COLO829 (cell line): ENCODE measurements at places on chromosomes 12 and 14.

GRCh38 chr14:89240414-89240813 is 176.6 kb downstream of the FOXN3 start:
- DNase-seq = no peak

GRCh38 chr14:54572316-54572715 is 5.4 kb downstream of the SAMD4A start:
- DNase-seq = no peak

DNA sequence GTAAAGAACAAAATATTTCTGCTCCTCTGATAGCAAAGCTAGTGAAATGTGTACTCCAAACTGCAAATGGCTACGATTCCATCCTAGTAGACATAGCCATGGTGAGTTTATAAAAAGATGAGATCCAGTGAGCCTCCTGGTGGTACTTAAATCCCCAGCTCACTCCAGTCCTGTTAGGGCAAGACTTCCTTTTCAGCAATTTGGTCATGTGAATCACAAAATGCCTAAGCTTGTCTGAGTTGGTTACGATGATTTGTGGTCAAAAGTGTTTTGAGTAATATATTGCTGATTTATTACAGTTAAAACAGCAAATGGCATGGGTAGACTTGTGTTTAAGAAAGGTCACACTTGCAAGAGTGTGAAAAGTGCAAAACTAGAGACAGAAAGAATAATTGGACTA is 102.7 kb upstream of the NAV3 start:
- no peak for DNase-seq

GRCh38 chr14:95500772-95501401 is 15.6 kb downstream of the SYNE3 start:
- peak; percentile 72 for DNase-seq

GRCh38 chr12:76836633-76837032 is 42.2 kb downstream of the CSRP2 start:
- DNase-seq = no peak

GRCh38 chr12:76192416-76192815 is 107.9 kb upstream of the NAP1L1 start:
- DNase-seq = no peak

DNA sequence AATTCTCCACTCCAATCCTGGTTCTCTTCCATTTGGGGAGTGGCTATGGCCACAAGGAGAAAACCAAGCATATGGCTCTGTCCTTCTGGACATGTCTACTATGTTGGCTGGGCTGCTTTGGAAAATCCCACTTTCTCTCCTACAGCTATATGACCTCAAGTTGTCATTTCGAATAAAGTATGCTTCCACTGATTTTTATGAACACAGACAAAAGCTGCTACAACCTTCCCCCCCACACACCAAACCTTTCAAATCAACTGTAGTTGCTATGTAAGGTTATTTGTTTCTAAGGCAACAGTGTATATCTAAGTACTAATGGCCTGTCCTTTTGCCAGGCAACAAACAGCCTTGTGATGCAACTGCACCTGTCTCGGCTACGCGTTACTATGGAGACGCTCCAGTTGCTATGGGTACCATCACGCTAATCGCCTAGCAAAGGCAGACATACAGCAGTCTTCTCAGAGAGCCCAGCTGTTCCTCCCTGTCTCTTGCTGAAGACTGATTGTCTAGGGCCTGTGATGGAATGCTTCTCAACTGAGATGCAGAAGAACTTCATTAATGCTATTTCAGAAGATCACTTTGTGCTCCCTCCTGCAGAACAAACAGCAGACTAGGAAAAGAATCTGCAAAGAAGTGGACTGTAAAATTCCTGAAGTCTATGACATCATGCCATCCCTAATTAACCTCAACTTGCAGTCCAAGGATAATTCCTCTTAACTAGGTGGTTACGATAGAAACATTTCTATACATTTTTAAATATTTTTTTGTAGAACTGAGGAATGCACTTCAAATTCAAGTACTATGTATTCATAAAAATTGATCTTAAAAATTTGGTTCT is 67.6 kb downstream of the FOXN3 start:
- DNase-seq = no peak

DNA sequence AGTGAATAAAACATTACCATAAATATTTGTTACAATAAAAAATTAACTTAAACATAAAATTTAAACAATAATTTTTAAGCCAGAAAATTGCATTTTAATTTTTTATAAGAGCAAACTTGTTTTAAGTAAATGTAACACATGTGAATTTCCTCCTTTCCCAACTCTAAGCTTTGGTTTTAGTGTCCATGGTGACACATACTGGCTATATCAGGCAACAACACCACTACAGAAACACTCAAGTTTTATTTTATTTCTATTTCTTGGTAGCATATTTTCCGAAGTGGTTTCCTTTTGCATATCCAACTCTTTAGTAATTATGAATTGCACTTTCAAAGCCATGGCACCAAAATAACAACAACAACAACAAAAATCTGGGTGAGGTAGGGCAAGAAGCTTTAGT is 2.2 kb downstream of the NELL2 start:
- no peak for DNase-seq

DNA sequence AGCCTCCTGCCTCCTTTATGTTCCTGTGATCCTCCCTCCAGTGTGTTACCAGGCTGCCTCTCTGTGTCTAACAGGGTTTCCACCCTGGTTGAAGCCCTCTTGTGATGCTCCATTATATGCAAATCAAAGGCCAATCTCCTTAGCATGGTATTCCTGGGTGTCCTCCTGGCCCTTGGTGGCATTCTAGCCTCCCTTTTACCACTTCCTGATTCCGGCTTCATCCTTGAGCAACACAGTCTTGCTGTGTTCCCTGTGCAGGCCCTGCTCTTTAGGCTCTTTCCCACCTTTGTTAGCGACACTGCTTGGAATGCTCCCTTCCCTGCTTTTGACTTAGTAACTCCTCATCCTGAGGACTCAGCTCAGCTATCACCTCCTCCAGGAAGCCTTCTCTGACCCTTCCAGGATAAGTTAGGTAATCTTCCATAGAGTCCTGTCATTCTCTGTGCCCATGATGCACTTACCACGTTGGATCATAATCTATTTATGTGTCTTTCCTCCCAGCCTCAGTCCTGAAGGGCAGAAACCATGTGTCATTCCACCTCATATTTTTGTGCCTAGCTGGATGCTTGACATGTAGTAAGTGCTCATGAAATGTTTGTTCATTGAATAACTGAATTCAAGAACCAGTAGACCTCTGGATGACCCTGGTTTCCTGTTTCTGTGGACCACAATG is 37.3 kb downstream of the PRKCH start:
- DNase-seq = no peak

DNA sequence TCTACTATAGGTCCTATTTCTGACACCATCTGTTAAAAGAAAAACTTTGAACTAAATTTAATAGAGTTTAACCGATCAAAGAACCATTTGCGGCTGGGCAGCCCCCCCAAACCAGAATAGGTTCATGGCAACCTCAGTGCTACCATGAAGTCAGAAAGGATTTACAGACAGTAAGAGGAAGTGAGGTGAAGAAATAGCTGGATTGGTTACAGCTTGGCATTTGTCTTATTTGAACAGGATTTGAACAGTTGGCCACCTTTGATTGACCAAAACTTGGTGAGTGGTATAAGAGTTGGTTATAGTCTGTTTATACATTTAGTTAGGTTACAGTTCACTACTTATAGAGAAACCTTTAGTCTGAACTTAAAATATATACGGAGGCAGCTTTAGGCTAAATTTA is 88.9 kb downstream of the TXNDC16 start:
- no peak for DNase-seq

DNA sequence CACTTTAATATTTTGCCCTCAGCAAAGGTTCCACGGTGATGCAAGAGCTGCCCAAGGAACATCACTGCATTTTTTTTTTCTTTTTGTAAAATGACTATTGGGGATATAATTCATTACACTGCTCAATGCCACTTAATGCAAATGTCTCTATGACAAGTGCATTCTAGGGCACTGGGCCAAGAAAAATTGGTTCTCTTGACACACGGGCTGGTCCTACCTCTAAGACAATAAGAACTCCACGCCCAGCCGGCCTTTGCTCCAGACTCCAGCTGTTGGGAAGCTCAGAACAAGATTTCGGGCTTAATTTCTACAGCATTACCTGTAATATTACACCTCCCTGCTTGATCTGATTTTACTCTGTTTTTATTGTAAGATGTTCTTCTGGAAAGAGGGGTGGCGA is 48.8 kb upstream of the VRK1 start:
- no peak for DNase-seq

DNA sequence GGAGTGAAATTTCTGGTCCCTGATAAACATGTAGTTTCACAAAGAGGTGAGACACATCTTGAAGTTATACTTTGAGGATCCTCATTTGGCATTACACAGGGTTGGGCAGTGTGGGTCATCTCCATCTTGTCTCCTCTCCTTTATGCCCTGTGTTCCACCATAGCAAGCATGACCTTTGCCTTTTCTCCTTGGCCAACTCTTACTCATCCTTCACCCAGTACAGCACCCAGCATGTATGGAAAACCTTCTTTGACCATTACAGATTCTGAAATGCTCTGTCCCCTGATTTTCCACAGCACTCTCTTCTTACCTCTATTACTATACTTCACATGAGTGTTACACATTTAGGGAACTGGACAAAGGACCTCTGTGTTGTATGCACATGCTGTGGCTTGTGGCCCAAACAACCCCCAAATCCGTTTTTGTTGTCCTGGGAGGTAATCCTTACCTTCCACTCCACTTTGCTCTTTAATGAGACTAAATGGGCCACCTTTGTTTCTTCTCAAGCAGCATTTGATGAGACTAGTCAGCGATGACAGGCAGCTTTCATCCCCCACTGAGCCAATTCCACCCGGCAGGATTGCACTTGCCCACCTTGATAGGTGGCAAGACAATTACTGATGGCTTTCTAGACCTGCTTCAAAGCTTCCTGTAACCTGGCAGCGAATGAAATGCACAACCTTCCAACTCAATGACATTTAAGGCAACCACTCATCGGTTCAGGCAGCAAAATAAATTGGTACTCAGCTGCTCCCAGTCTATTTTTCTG is 163.5 kb downstream of the MON2 start:
- DNase-seq = no peak

DNA sequence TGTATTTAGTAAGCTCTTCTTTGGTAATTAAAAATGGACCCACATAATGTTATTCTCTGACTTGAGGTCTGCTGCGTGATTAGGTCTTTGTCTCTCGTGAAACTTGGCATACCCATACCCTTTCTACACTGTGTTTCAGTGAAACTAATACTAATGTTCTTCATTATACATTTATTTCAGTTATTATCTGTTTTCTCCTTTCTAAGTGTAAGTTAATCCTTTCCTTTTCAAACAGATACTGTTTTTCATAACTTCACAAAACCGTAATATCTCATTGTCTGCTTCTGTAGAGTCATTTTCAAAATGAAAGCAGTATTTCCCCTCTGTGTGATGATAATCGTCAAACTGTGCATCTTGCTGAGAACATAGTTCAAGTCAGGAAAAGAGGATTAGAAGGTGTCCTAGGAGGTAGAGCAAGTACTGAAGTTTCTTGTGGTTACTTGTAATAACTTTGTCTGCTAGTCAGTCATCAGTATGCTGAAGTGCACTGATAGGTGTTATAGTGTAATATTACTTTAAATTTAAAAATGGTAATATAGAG is 15.9 kb downstream of the PYROXD1 start:
- DNase-seq = no peak

GRCh38 chr14:64060648-64061096 is 207.9 kb downstream of the SYNE2 start:
- DNase-seq = no peak

- DNase-seq = no peak
Observed at GRCh38 chr12:6784296-6784695, 5.0 kb upstream of the CD4 start.

- DNase-seq = peak; percentile 79
Observed at GRCh38 chr12:65656891-65657351, 167.4 kb upstream of the HMGA2 start.

DNA sequence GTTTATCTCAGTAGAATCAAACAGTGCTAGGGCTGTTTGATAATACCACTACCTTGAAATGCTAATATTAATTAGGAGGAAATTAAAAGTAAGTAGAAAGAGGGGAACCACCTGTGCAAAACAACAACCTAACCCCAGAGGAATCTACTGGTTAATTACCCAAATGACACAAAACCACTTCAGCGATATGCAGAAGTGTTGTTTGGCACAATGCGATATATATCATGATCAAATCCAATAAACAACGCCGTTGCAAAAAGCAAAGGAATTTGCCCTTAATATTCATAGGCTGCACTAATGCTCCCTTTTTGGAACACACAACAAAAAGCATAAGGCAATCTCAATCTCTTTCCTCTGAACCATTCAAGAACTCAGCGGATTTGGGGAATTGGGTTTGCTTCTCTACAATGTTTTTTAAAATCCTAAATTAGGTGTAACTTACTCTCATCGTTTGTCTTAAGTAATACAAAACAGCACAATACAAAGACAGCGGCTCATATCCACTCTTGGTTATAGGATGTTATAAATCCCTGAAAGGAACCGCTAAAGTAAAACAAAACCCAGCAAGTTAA is 1.5 kb downstream of the MAP4K5 start:
- DNase-seq = no peak

GRCh38 chr12:67446716-67447115 is 177.6 kb downstream of the CAND1 start:
- DNase-seq = no peak

- DNase-seq = no peak
Observed at GRCh38 chr14:43735932-43736331, 771.2 kb downstream of the FSCB start.

GRCh38 chr14:33987565-33988080 is 36.7 kb upstream of the EGLN3 start:
- DNase-seq = no peak

- DNase-seq = no peak
Observed at GRCh38 chr14:26213846-26214575, 383.8 kb downstream of the NOVA1 start.

DNA sequence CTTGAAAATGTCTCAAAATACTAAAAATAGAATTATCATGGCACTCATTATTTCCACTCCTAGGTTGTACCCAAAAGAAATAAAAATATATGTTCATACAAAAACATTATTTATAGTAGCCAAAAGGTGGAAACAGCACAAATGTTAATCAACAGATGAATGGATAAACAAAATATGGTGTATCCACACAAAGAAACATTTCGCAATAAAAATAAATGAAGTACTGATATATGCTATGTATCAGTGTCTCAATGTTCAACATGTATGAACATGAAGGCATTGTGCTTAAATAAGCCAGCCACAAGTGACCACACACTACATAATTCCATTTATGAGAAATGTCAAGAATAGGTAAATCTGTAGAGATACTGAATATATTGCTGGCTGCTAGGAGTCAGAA is 40.9 kb downstream of the FOXG1 start:
- DNase-seq = no peak

DNA sequence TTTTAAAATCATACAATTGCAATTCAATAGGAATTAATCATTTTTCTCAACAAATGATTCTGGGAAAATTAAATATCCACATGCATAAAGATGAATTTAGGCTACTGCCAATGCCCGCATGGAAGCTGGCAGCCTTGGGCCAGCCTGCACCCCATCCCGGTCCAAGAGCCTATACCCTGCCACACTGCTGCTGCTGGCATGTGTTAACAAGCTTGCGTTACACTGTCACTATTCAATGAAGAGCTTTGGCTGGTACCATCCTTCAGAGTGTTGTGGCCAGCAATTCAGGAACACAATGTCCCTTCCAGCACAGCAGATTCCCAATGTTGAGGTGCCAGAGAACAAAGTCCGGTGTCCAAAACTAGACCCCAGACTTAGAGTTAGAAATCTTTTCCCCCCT is 13.6 kb upstream of the TAS2R14 start:
- no peak for DNase-seq

- no peak for DNase-seq
Observed at GRCh38 chr14:61394542-61394941, 73.2 kb downstream of the PRKCH start.

GRCh38 chr14:102437997-102438915 is 71.3 kb downstream of the ANKRD9 start:
- DNase-seq = peak; percentile 70

GRCh38 chr14:73591690-73592449 is at the start of gene ACOT4:
Gene ACOT4 (plus strand): TSS chr14:73591873. CDS start chr14:73591960, 87 bp downstream.
- DNase-seq = no peak
